ENCODE measurements at places on chromosomes 2 and 18.

GRCh38 chr2:8571792-8572499 lies 109.9 kb upstream of the ID2 start:
- DNase-seq: no peak

- no peak for DNase-seq
Measured at GRCh38 chr2:205190528-205190927, 491.8 kb upstream of the NRP2 start.

DNA sequence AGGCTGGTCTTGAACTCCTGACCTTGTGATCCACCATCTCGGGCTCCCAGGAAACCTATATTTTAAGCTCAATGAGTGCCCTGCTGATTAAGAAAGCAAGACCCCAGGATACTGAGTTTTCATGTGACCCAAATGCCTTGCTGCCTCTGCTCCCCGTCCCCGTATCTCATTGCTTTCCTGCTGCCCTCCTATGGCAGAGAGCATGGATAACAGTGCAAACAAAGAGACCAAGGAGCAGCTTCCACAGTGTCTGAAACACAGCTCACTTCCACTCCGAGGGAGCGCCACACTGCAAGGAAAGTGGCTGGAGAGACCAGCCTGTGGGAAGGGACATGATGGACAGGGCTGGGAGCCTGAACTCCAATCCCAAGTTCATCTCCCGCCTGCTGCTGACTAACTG lies 246.8 kb downstream of the TMEM182 start:
- no peak for DNase-seq

- DNase-seq: no peak
Measured at GRCh38 chr2:67561457-67561965, 164.4 kb downstream of the ETAA1 start.

GRCh38 chr2:219104107-219105035 lies 43.6 kb upstream of the IHH start:
- no peak for DNase-seq

DNA sequence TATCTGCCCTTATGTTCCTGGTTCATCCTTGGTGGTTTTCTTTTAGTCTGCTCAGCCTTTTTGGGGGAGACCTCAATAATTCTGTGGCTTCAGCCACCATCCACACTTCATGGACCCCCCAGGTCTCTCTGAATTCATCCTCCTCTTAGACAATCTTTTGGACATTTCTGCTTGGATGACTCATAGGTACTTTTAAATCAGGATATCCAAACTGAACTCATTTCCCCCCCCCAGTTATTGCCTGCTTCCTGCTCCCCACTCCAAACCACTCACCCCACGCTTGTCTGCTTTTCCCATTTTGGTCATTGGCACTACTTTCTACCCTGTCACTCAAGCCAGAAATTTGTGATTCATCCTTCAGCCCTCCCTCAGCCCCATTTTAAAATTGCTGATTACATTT lies 78.5 kb downstream of the TANC1 start:
- DNase-seq: no peak

- DNase-seq: no peak
Measured at GRCh38 chr2:26591619-26592505, 49.3 kb downstream of the CIB4 start.

GRCh38 chr2:72330652-72331051 lies 183.0 kb upstream of the CYP26B1 start:
- DNase-seq: no peak

GRCh38 chr2:141900826-141901225 lies 230.0 kb downstream of the LRP1B start:
- no peak for DNase-seq

DNA sequence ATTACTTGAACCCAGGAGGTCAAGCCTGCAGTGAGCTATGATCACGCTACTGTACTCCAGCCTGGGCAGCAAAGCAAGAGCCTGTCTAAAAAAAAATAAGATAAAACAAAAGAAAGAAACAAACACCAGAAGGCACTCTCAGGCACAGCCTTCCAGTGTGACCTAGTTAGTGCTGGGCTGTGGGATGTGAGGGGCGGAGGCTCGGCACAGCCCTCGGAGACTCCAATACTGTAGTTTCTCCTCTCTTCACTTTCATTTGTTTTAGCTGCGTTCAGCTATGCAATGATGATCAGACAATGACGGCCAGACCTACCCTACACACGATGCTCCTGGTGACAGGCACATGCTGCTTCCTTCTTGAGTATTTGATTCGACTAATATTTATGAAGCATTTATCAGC lies 127.7 kb downstream of the SOCS6 start:
- DNase-seq: no peak

DNA sequence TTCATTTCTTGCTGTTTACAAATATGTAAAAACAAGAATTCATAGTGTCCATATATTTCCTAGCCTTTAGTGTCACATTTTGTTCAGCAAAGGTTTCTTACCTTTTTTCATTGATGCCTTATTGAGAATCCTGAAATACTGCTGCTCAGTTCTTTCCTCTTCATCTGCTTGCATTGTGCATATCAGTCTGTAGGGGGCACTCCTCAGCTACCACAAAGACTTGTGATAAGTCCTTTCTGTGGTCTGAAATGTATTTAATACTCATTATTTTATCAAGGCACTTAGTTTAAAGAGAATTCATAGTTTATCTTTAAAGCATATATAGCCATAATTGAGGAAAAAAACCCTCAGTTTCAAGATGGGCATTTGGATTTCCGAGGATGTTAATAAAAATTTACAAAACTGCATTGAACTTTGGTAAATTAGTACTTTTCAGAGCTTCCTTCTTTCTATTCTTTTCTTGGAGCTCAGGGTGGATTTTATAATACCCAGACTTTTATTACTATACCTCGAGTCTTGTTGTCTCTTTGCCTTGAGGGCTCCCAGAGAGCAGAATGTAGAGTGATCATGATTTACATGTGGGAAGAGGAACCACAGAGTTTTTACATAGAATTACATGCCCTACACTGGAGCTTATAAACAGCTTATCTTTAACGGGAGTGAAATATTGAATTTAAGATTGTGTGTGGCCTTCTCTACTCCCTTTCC lies 570.1 kb downstream of the PLCL1 start:
- DNase-seq: no peak

- no peak for DNase-seq
Measured at GRCh38 chr18:65025756-65026155, 725.1 kb upstream of the CDH7 start.

GRCh38 chr2:217959723-217960122 lies 43.1 kb downstream of the TNS1 start:
- no peak for DNase-seq

DNA sequence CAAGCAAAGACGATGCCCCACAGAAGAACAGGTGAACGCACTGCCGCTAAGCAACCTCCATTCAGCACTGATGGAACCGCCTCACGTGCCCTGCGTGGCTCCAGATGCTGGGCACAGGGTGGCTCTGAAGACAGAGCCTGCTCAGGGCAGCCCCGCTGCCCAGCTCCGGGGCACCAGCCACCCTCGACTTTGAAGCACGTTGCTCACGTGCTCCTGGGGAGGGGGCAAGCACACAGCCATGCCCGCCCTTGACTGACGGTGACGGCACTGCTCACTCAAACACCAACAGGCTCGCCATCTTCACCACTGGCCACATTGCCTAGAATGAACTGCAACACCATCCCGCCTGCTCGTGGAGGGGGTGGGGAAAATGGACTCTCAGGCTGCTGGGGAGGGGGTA lies 251.3 kb downstream of the HDAC4 start:
- no peak for DNase-seq

- DNase-seq: no peak
Measured at GRCh38 chr2:60355849-60356261, 197.6 kb downstream of the BCL11A start.

GRCh38 chr2:144379851-144380311 lies 140.0 kb downstream of the ZEB2 start:
- DNase-seq: no peak

DNA sequence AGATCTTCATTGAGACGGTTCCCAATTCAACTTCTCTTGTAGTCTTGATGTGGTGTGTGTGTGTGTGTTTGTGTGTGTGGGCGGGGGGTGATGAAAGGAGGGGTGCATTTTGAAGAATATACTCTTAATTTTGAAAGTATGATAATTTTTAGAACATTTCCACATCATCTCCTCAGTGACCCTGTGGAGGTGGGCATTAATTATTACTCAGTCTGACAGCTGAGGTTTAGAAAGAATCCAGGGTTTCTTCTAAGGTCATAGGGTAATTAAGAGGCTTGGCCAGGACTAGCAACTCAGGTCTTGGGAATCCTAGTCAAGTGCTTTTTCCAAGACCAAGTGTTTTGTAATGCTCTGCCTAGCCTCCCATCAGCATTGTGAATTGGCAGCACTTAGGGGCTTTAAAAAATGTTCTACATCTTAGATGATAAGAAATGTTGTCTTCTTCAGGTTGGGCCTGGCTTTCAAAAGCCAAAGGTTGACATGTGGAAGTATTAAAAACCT lies 100.5 kb downstream of the SPTBN1 start:
- DNase-seq: no peak

DNA sequence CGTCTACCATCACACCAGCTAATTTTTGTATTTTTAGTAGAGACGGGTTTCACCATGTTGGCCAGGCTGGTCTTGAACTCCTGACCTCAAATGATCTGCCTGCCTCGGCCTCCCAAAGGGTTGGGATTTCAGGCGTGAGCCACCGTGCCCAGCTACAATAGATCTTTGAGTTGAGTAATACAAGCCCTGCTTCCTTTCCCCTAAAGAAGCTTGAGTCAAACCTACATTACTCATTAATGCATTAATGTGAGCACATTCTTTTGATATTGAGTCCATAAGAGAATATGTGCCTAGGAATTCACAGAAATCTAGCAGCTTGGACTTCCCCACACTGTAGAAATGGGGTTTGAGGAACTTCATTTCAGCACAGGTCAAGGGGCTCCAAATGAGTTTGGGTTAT lies 39.6 kb downstream of the PSMG2 start:
- DNase-seq: no peak

DNA sequence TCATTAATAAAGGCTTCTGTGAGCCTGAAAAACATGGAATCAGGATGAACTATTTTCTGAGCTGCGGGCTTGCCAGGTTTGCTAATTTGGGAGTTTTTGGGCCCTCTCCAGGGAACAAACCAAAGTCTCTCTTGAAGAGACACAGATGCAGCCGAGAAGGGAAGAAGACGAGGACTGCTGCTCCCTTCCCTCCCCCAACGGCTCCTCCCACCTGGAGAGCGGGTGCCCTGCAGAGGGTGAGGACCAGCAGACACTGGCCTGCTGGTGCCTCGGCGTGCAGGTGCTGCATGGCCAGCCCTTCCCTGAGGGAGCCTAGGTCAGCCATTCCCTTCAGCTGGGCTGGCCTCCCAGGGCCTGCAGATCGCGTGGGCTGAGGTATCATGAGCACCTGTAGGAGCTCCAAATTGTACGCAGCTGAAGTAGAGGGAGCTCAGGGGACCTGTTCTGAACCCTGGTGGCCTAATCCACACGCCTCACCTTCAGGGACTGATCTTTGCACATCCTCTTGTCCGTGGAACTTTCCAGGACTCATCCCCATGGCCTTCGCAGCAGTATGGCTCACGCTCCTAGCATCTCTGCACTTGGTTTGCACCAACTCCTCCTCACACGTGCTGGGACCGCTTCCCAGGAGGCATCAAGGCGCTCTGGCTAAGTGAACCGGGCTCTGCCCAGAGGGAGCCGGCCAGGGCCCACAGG lies 19.5 kb downstream of the EMX1 start:
- no peak for DNase-seq

DNA sequence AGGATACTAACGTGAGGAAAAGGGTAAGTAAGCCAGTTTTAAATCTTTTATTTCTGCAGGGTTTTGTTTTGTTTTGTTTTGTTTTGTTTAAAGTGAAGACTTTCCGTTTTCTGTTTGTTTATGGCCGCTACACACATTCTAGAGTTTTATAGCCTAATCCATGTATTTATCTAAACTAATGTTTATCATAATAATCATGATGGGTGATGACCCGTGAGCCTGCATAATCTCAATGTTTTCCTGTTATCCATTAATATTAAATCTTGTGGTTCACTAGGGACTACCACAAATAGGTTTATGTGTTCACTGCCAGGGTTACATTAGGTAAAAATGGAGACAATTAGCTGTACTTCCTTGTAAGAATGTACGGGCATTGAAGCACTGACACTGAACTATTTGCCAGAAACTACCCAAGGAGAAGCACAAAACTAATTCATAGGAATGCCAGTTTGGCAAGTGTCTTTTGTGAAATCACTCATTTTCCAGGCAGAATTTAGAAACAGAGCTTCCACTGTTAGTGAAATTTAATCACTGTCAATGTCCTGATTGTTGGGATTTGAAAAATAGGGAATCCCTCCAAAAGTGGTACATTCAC lies 574.8 kb downstream of the LRP1B start:
- DNase-seq: no peak

DNA sequence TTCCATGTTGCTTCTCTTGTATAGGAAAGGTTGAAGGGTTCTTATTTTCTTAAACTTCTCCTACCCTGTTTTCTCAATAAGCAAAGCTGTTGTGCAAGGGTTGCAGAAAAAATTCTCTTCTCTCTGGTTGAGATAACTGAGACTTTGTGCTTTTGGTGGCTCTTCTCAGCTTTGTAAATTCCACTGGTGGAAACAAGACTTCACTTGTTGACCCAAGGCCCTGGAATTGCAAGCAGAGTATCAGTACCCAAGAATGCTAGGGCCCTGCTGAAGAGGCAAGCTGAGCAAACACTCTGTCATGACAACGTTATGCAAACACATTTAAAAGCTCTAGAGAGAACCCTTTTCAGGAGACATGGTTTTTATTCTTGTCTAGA lies 294.7 kb upstream of the EPAS1 start:
- no peak for DNase-seq

DNA sequence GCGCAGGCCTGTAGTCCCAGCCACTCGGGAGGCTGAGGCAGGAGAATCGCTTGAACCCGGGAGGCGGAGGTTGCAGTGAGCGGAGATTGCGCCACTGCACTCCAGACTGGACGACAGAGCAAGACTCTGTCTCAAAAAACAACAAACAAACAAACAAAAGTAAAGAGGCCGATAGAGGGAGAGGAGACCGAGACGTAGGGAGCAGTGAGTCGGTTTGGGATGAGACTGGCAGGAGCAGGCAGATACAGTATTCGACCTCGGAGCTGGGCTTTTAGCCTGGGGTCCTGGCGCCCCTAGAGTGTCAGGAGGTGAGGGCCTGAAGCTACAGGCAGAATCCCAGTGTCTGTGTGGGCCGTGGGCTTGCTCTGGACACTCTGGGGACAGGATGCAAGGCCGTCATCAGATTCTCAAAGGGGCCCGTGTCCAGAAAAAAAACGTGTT lies 51.2 kb downstream of the SLC4A1AP start:
- DNase-seq: no peak

GRCh38 chr2:109214651-109215371 lies 85.8 kb downstream of the SH3RF3 start:
- DNase-seq: no peak

All from activated CD4-positive, alpha-beta T cell treated with anti-CD3 and anti-CD28 coated beads for 4 hours (primary cell).